T-helper 22 cell (primary cell): ENCODE measurements at places on chromosomes 11 and 22.
A peak's percentile ranks its signal among the peaks of the same experiment; 100 is the strongest.

- DNase-seq, result no peak
Observed at GRCh38 chr11:73213196-73214143, 4.6 kb upstream of the P2RY2 start.

DNA sequence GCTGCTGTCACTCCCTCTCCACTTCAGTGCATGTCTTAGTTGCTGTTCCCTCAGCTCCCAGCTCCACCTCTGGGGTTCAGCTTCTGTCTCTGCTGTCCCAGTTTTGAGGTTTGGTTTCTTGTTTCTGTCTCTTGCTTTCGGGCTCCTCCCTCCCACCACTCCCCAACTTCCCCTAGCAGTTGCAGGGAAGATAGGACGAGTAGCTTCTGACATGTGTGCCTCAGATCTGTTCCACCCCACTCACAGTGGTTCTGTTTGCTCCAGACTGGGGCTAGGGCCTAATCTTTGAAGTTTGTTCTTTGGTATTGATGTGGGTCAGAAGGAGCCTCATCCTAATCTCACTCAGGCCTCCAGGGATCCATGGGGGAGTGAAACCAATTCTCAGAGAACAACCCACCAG lies 2.6 kb upstream of the RRM1 start:
- peak; percentile 7 for DNase-seq

DNA sequence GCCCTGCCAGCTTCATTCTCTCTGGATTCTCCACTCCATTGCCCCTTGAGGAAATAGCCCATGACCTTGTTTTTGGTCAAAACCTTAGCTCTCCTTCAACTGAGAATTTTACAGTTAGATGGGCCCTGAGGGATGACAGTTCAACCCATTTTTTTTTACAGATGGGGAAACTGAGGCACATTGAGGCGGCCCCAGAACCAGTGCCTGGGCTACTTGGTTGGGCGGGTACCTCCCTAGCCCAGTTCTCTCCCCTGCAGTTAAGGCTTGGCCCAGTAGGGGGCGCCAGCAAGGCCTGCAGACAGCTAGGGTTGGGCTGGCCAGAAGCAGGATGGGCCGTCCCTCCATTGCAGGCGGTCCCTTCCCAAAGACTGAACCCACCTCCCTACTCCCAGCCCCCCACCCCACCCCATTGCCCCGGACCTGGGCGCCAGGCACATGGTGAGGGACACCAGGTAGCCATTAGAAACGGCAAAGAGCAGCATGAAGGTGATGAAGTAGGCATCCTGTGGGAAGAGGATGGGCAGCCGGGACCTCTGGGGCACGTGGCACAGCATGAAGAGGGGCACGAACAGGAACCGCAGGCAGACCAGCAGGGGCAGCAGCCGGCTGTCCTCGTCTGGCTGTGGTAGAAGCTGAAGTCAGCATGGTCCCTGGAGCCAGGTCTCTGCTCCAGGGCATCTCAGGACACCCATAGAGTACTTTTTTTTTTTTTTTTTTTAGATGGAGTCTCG lies 7.6 kb downstream of the SLC29A2 start:
- DNase-seq, result peak; percentile 12

DNA sequence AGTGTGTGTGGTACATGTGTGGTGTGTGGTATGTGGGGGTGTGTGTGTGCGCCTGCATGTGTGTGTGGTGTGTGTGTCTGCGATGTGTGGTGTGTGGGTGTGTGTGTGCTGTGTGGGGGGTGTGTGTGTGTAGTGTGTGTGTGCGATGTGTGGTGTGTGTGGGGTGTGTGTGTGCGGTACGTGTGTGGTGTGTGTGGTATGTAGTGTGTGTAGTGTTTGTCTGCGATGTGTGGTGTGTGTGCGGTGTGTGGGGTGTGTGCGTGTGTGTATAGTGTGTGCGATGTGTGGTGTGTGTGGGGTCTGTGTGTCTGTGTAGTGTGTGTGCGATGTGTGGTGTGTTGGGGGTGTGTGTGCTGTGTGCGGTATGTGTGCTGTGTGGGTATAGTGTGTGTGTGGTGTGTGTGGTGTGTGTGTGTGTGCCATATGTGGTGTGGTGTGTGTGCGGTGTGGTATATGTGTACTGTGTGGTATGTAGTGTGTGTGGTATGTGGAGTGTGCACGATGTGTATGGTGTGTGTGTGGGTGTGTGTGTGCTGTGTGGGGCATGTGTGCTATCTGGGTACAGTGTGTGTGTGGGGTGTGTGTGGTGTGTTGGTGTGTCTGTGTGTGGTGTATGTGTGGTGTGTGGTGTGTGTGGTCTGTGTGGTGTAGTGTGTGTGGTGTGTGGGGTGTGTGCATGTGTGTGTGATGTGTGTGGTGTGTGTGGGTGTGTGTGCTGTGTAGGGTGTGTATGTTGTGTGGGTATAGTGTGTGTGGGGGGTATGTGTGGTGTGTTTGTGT lies 5.7 kb upstream of the PPP6R2 start:
- no peak for DNase-seq

- no peak for DNase-seq
Observed at GRCh38 chr11:29095821-29096220, 921.0 kb downstream of the KCNA4 start.

GRCh38 chr11:2126520-2127085 lies 12.6 kb downstream of the IGF2 start:
- DNase-seq, result no peak

DNA sequence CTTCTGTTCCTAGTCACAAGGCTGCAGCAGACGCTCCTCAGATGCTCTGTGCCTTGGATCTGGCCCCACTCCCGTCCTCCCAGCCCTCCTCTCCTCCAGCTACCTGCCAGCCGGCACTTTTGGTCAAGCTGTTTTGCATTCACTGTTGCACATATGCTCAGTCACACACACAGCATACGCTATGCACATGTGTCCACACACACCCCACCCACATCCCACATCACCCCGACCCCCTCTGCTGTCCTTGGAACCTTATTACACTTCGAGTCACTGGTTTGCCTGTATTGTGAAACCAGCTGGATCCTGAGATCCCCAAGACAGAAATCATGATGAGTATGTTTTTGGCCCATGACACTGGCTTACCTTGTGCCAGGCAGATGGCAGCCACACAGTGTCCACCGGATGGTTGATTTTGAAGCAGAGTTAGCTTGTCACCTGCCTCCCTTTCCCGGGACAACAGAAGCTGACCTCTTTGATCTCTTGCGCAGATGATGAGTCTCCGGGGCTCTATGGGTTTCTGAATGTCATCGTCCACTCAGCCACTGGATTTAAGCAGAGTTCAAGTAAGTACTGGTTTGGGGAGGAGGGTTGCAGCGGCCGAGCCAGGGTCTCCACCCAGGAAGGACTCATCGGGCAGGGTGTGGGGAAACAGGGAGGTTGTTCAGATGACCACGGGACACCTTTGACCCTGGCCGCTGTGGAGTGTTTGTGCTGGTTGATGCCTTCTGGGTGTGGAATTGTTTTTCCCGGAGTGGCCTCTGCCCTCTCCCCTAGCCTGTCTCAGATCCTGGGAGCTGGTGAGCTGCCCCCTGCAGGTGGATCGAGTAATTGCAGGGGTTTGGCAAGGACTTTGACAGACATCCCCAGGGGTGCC lies 109.8 kb downstream of the BCR start:
- DNase-seq, result peak; percentile 25

- no peak for DNase-seq
Observed at GRCh38 chr11:63853476-63853875, 14.6 kb downstream of the MARK2 start.

GRCh38 chr11:92391364-92391763 lies 166.7 kb downstream of the FAT3 start:
- DNase-seq, result no peak

- DNase-seq, result no peak
Observed at GRCh38 chr22:44898236-44898635, 111.6 kb downstream of the PHF21B start.

DNA sequence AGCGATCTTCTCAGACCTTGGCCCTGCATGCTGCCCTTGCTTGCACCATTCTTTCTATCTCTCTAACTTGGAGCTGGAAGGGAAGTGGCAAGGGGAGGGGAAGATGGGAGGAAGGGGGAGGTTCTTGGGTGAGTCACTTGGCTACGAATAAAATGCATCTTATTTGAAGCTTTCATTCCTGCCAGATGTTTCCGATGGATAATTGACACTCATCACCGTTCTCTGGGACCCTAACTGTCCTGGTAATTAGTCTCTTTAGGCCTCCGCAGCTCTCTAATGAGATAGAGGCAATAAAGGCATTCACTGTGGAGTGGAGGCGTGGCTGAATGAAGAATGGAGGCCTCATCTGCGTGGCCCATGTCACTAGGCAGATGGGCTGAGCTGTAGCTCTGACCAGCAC lies 960.1 kb downstream of the NTM start:
- DNase-seq, result no peak

DNA sequence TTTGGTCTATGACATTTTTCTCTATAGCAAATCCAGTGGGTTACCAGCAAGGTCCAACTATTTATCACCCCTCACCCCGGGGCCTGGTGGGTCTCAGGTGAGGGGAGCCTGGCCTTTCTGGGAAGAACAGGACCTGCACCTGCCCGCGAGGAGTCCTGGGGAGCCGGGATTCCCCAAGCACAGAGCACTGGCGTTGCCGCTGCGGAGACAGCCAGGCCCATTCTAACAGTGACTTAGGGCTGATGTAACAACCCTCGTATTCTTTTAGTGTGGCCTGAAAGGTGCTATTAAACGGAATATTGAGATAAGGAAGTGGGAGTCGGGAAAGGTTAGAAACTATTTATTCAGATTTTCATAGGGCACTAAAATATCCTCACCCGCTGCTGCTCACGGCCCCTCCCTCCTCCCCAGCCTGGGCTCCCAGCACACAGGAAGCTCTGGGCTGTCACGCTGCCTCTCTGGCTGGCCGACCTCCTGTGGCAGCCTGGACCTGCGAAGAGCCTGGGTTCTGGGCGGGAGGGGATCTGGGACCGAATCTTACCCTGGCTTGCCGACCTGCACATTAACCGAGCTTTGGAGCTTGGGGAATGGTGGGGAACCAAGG lies 141.2 kb downstream of the MIAT start:
- DNase-seq, result no peak

GRCh38 chr22:21759646-21760376 lies 24.2 kb upstream of the YPEL1 start:
- no peak for DNase-seq

GRCh38 chr11:47854667-47855066 lies 6.5 kb upstream of the NUP160 start:
- no peak for DNase-seq

DNA sequence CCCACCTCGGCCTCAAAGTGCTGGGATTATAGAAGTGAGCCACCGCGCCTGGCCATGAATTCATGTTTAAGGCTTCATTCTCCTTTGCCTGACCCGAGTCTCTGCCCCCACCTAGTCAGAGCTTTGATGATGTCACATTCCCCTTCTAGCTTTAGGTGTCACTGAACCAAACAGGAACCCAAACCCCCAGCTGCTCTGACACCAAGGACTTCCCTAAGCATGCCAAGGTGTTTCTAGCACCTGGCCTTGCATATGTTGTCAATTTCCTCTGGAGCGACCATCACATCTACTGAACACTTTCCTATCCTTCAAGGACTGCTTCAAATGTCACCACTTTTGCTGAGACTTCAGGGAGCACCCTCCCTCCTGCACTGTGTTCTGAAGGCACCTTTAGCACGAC lies 2.3 kb downstream of the F2 start:
- DNase-seq, result no peak

- DNase-seq, result no peak
Observed at GRCh38 chr22:25953276-25953675, 211.3 kb downstream of the MYO18B start.

- no peak for DNase-seq
Observed at GRCh38 chr11:115652496-115652895, 148.3 kb upstream of the CADM1 start.

- DNase-seq, result no peak
Observed at GRCh38 chr11:68532727-68533369, 72.3 kb downstream of the PPP6R3 start.

DNA sequence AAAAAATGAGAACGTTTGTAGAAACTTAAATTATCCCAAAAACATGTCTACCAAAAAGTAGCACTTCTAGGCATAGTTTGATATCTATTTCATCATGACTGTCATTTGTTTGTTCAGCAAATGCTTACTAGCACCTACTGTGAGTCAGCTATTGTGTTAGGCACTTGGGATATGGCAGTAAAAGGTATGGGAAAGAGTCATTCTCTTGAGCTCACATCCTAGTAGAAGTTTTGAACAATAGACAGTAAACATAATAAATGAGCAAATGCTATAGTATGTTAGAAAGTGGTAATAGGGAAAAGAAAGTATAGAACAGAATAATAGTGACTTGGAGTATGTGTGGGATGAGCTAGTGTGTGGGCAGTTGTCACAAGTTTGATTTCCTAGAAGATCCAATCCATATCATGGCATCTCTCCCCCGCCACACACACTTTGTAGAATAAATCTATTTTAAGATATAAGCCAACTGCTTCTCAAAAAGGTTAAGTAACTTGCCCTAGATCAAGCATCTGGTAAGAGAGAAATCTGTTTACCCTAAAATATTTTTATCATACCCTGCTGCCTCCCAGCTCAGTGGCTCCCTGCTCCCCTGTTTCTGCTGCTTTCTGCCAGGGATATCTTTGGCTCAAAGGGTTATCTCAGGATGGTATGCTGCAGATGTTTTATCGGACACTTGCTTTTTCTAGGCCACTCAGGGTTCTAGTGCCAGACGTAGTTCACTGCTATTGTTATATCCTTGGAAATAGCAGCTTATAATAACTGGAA lies 129.7 kb downstream of the NCAM1 start:
- DNase-seq, result no peak

DNA sequence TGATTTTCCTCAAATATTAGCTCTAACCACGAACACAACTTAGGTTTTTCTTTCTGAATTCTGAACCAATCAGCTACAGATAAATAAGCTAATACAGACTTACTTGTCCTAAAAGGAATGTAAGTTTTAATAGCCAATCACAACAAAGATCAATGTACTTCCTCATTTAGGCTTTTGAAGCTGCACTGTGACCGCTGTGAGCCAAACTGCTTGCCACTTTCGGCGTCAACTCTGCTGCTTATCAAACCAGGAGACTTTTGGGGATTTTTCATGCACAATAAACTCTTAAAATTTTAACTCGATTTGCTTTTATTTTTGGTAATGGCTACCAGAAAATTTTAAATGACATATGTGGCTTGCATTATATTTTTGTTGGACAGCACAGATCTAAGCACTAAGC lies 92.5 kb downstream of the TMPRSS5 start:
- DNase-seq, result no peak

- no peak for DNase-seq
Observed at GRCh38 chr22:35301372-35301874, 1.7 kb downstream of the TOM1 start.

GRCh38 chr11:32188785-32189184 lies 97.9 kb downstream of the RCN1 start:
- DNase-seq, result no peak

DNA sequence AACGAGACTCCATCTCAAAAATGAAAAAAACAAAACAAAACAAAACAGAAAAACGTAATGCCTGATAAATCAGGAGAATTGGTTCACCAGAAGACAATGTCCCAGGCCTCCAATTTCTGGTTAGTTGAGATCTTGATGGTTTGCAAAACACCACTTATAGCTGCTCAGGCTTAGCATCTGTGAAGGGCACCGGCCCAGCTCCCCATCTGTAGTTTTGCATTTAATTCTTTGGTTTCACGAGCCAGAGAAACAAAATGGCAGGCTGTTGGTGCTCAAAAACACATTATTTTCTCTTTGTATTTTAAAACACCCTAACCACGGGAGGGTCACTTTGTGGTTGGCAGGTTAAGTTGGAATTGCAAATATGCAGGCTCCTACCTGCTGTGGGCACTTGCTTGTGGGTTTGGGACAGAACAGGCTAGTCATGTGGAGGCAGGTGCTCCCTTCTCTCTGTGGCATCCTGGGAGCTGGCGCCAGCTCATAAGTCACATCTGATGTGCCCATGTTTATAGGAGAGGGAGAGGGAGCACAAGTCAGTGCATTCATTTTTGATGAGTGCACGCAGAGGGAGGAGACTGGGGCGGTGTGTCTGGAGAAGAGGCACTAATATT lies 145.9 kb downstream of the CEP164 start:
- no peak for DNase-seq
